ENCODE measurements at places on chromosomes 6 and 20.

- peak; percentile 32 for DNase-seq
These were observed 1.8 kb upstream of the HLA-DQB1 start for GRCh38 chr6:32668226-32668747.

DNA sequence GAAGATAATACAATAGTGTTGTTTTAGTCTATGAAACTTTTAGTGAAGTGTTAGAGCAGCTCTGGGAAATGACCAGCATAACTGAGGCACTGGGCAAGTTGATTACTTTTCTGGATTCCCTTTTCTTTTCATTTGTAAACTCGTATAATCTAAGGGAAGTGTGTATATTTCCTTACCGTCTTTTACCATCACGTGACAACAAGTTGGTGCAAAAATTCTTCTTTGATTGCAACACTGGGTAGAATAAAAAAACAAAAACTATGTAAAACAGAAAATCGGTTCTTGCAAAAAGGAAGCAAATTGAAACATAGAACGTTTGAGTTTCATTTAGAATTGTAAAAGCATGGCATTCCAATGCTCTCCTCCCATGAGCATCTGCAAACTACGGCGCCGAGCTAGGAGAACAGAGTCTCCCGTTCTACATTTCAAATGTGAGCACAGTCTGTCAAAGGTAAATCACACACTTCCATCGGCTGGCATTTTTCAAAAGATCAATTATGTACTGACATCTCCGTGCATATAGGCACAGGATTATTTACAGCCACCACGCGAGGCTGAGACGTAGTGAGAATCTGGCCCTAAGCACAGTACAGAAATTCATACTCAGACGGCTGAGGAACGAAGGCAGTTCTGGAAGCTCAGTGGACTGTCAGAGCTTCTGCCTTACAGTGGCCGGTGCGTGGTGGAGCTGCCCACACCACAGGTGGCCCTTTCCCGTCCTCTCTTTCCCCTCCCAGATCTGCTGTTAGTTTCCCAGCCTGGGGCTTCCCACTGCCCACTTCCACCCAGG lies 314.0 kb downstream of the BMP7 start:
- no peak for DNase-seq

DNA sequence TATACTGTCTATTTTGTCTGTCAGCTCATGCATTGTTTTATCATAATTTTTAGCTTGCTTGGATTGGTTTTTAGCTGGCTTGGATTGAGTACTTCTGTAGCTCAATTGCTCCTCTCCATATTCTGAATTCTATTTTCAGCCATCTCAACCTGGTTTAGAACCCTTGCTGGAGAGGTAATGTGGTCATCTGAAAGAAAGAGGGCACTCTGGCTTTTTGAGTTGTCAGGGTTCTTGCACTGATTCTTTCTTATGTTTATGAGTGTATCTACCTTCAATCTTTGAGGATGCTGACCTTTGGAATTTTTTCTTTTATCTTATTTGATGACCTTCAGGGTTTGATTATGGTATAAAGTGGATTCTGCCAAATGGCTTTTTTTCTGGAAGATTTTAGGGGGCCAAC lies 632.7 kb upstream of the ID4 start:
- DNase-seq: no peak

DNA sequence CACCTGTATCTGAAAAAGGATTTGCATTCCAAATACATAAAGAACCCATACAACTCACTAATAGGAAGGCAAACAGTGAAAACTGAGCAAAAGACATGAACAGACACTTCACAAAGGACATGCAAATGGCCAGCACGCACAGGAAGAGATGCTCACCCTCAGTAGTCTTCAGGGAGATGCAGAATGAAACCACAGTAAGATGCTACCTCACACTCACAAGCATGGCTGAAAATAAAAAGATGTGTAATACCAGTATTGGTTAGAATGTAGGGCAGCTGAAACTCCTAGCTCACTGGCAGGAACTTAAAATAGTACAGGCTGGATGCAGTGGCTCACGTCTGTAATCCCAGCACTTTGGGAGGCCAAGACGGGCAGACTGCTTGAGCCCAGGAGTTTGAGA lies 64.6 kb downstream of the SNX5 start:
- DNase-seq: no peak

DNA sequence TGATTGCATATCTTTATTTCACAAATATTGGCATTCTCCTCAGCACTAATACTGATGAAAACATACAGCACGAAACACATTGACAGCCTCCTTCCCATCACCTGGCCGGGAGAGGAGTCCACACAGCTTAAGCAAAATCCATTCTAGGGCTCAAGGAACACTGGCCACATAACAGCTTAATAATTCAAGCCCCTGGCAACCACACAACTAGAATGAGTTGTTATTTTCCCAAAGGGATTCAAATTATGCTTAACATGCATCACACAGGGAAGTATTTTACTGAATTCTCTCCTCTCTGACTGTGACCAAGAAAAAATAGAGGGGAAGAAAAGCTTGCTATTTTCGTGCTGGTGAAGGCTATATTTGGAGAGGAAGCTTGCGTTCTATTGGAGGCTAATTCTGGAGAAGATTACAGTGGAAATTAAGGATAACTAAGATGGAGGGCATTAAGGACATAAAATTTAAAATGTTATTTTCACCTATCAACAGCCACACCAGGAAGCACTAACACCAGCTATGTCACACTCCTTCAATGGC lies 198.5 kb downstream of the ADGRG6 start:
- DNase-seq: no peak

DNA sequence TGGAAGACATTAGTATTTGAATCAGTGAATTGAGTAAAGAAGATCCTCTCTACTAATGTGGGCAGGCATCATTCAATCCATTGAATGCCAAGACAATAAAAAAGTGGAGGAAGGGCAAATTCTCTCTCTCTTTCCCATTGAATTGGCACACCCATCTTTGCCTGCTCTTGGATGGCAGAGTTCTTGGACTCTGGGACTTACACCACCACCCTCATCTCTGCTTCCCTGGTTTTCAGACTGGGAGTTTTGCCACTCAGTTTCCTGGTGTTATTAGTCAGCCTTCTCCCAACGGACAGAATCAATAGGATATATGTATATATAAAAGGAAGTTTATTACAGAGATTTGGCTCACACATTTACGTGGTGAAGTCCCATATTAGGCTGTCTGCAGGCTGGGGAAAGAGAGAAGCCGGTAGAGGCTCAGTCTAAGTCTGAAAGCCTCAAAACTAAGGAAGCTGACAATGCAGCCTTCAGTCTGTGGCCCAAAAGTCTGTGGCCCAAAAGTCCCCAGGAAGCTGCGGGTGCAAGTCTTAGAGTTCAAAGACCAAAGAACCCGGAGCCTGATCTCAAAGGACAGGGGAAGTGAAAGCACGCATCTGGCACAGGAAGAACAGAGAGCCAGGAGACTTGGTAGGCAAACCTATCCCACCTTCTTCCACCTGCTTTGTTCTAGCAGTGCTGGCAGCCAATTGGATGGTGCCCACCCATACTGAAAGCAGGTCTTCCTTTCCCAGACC lies 64.4 kb downstream of the SMPDL3A start:
- no peak for DNase-seq

DNA sequence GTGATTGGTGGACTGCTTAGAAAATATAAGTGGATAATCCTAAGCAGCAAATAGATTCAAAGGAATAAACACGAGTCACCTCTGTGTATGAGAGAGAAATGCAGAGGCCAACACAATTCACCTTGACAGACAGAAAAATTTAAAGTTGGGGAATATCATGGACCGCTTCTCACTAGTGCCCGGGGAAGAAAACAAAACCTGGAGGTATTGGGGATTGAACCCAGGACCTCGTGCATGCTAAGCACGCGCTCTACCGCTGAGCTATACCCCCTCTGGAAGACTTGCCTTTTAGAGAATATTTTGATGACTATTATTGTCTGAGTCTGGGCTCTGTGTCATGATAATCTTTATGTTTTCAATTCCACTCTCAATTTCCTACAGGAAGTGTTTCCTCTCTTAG lies 111.9 kb downstream of the TRIM27 start:
- no peak for DNase-seq

DNA sequence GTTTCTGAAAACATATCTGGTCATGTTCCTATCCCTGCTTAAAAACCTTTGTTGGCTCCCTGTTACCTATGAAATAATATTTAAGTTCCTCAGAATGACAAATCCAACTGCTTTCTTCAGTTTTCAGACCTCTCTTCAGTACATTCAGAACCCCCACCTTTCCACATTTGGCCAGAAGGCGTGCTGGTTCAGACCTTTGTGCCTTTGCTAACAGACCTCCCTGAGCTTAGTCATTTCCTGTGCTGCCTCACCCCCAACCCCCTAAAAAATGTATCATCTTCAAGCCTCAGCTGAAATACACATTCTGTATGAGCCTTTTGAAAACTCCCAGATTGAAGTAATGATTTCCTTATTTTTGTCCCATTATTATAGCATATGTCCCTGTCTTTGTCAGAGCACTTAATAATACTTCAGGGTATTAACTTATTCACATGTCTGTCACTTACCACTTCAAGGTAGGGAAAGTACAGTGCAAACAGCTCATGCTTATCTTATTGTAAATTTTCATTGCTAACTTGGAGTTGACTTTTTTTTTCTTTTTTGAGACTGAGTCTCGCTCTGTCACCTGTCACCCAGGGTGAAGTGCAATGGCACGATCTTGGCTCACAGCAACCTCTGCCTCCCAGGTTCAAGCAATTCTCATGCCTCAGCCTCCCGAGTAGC lies 19.7 kb downstream of the FAM217A start:
- DNase-seq: peak; percentile 79

DNA sequence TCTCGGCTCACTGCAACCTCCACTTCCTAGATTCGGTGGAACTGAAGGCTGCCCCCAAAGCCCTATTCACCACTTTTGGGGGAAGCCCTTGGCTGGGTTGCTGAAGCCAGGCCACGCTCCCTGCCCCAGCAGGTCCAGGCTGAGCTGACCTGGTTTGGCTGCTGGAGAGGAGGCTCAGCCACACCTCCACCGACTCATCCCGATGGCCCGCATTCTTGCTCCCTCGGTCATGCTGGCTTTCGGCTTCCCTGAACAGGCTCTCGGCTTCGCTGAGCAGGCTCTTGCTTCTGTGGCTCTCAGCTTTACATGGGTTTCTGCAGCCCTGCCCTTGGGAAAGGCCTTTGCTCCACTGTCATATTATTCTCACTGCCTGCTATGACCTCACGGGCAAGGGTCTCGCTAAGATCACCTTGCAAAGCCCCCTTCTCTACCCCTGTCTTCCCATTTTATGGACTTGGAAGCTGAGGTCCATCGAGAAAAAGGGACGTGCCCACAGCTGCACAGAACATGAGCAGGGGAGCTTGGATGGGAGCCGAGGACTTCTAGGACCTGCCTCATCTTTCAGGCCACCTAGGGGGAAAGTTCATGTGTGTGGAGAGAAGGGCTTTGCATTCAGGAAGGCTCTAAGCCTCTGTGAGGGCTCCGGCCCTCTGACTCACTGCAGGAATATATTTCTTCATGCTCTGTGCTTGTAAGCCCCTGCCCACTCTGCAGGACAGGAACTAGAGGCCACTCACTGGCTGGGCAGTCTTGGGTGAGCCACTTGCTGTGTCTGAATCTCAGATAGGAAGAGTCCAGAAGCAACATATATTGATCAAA lies 15.6 kb downstream of the ARHGAP40 start:
- DNase-seq: no peak

DNA sequence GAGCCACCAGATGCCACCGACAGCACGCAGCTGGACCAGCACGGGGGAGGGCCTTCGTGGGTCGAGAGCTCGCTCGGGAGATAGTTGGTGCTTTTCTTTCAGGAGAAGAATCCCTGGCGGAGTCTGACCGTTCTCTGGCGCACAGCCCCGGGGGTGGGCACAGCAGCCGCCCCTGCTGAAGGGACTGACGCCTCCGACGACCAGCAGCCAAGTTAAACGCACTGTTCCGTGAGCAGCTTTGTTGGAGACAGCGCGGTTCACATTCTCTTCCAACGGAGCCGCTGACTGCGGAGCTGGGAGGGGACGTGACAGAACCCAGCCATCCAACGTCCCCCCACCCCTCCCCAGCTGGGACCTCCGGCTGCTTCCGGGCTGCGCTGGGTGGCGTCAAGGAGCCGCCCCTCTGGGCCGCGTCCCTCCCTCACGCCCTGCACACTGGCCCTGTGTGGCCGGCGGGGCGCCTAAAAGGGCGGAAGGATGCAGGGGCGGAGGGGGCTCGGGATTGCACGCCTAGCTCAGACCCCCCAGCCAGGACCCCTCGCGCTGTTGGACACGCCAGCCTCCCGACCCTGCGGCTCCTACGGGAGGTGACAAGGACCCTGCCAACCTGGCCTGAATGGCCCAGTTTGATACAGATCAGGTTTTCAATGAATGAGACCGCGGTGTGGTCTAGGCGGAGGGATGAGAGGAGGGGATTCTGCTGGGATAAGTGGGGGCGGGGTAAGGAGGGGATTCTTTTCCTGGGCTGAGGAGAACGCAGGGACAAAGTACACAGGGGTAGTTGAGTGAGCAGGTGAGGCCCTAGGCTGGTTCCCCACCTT lies 36.4 kb upstream of the KHDC1 start:
- DNase-seq: no peak

- no peak for DNase-seq
These were observed 115.0 kb downstream of the PDSS2 start for GRCh38 chr6:107344383-107344782.

DNA sequence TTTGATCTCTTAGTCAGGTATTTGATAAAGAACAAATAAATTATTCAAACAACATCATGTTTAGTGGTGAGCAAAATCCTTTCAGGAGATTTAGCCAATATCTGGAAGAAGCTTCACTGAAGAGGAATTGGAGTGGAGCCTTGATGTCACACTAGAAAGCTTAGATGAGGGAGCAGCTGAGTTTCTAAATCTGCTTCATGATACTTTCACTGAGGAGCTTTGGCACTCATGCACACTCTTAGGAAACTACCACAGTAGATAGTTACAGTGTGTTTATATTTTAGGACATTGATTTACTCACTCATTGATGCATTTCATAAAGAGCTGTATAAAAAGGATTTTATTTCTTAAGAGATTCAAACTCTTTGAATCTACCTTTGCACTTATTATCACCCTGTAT lies 366.2 kb upstream of the BTBD3 start:
- DNase-seq: no peak

GRCh38 chr6:20644667-20645370 lies 110.6 kb downstream of the CDKAL1 start:
- no peak for DNase-seq

GRCh38 chr6:69090132-69090531 lies 455.1 kb downstream of the ADGRB3 start:
- DNase-seq: no peak

DNA sequence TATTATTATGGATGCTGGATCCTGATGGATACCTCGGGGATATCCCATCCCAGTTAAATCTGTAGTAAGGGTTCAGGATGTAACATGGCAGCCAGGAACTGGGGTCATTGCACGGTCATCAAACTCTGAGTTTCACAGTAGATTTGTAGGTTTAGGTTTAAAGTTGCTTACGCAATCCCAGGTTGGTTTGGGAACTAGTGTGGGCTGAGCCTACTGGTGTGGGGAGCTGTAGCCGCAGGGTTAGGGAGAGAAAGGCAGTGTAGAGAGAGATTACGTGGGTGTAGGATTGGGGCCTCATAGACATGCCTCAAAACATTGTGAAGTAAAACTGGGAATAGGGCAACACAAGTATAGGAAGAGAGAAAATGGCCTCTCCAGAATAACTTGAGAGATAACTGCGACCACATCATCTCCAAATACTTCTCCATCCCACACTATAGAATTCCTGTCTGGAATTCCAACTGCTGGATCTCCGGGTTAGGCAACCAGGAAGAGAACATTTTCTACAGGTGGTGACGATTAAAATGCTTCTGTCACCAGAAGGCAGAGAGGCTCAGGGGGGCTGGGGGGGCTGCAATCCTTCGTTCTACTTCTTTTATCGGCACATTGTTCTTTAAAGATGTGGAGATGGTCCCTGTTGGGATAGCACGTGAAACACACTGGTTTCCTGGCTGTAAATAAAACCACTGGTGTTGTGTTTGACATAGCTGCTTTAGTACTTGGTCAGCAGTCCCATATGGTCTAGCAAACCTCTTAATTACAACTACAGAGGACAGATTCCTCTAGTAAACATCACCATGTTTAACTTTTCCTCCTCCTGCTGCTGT lies 44.9 kb upstream of the TMEM170B start:
- no peak for DNase-seq

Measured in activated T-cell treated with anti-CD3 and anti-CD28 coated beads, Interleukin-2, amount 50 U/mL, for 72 hours (primary cell).